ENCODE measurements at places on chromosomes 7 and 10.

GRCh38 chr7:80136261-80137055 is 1.8 kb downstream of the GNAI1 start:
- no peak overlapping the region for H3K4me3 ChIP-seq
- no peak for DNase-seq
- no peak overlapping the region for H3K27ac ChIP-seq
- no peaks in the 10 kb centered on the region for H3K36me3 ChIP-seq
- H3K4me1 ChIP-seq, result peaks cover 13% of the 10 kb centered on the region
- peaks cover 6% of the 10 kb centered on the region for H3K27me3 ChIP-seq

DNA sequence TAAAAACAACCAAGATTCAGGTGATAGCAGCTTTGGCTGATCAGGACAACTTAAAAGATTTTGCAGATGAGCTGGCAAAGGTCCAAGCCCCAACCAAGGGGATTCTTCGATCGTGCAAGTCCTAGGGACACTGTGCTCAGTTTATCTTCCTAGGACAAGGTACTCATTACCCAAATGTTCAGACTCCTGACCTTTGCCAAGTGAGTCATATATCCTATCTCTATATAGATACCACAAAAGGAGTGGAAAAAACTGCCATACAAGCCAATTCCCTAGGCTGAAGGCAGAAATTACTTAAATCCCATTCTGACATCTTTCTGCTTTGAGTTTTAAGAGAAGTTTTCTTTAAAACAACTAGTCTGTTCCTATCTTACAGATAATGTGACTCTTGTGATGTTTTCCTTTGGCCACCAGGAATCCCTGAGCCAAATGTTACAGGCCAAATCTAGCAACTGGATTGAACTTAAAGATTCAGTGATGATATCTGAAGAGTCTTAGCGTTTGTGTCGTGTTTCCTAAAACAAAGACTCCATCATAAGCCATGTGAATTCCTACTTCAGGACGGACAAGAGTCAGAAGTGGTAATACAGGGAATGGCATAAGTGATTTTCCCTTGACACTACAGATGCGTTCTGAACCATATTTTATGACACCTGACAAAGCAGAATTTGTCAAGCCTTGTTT is 142.6 kb upstream of the ASAH2 start:
- no peak for DNase-seq
- H3K36me3 ChIP-seq, result no peaks in the 10 kb centered on the region
- no peaks in the 10 kb centered on the region for H3K27me3 ChIP-seq
- no peaks in the 10 kb centered on the region for H3K4me1 ChIP-seq

DNA sequence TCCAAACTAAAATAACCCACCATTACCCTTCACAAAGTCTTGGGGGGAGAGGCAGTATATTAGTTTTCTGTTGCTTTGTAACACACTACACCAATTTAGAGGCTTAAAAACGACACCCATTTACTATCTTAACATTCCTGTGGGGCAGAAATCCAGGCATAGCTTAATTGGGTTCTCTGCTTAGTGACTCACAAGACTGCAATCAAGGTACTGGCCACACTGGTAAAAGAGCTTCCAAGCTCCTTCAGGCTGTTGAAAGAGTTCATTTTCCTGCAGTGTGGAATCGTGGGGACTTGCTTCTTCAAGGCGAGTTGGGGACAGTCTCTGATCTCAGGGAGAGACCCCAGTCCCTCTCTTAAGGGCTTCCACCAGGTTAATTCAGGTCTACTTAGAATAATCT is 139.1 kb downstream of the XPNPEP1 start:
- no peak for DNase-seq
- H3K27ac ChIP-seq, result no peak overlapping the region
- peaks cover 2% of the 10 kb centered on the region for H3K27me3 ChIP-seq
- H3K4me3 ChIP-seq, result no peak overlapping the region
- H3K36me3 ChIP-seq, result no peaks in the 10 kb centered on the region
- no peaks in the 10 kb centered on the region for H3K4me1 ChIP-seq

- H3K27ac ChIP-seq, result no peak overlapping the region
- H3K36me3 ChIP-seq, result no peaks in the 10 kb centered on the region
- no peak overlapping the region for H3K4me3 ChIP-seq
- no peaks in the 10 kb centered on the region for H3K4me1 ChIP-seq
These were observed 232.6 kb upstream of the FERD3L start for GRCh38 chr7:19377611-19378344.

DNA sequence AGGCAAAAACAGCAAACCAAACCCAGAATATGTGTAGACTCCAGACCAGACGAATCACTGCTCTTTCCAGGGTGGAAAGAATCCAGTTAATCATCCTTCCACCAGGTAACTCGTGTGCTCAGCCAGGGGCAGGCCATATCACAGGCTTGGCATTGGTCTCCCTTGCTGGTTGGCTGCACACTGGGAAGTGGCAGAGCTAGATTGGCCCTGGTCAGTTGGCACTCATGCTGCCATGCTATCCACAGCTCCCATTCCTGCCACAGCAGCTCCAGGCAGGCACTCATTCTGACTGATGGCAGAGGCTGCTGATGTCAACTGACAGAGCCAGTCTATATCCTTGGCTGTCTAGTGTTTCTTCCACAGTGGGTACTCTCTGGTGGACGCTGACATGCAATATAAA is 9.7 kb upstream of the GDF10 start:
- H3K36me3 ChIP-seq, result no peaks in the 10 kb centered on the region
- H3K4me3 ChIP-seq, result no peak overlapping the region
- H3K4me1 ChIP-seq, result peaks cover 8% of the 10 kb centered on the region
- no peak for DNase-seq
- H3K27me3 ChIP-seq, result peaks cover 1% of the 10 kb centered on the region

- no peaks in the 10 kb centered on the region for H3K27me3 ChIP-seq
- H3K4me3 ChIP-seq, result no peak overlapping the region
- no peak overlapping the region for H3K27ac ChIP-seq
- H3K36me3 ChIP-seq, result no peaks in the 10 kb centered on the region
- DNase-seq, result no peak
These were observed 6.3 kb upstream of the SIRT1 start for GRCh38 chr10:67878133-67878532.

DNA sequence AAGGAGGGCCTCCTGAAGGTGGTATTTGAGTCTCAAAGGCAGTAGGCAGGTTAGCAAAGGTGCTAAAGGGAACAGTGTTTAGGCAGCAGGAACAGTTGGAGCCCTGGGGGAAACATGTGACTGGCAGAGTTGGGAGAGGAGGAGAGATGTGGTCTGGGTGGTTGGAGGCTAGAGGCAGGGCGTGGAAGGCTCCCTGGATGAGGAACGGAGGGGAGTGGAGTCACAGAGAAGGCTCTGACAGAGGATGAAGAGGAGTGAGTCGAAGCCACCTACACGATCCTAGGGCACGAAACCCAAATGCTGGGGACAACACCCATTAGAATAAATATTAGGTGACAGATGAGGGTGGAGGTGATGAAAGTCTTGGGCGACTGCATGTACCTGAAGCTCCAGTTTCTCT is 19.6 kb upstream of the MGMT start:
- no peaks in the 10 kb centered on the region for H3K27me3 ChIP-seq
- no peaks in the 10 kb centered on the region for H3K36me3 ChIP-seq
- no peaks in the 10 kb centered on the region for H3K4me1 ChIP-seq
- DNase-seq, result no peak
- H3K4me3 ChIP-seq, result no peak overlapping the region
- H3K27ac ChIP-seq, result no peak overlapping the region

- no peak overlapping the region for H3K4me3 ChIP-seq
- no peaks in the 10 kb centered on the region for H3K4me1 ChIP-seq
- no peaks in the 10 kb centered on the region for H3K27me3 ChIP-seq
- H3K27ac ChIP-seq, result no peak overlapping the region
- DNase-seq, result no peak
These were observed 291.8 kb downstream of the CRPPA start for GRCh38 chr7:16129431-16130110.

DNA sequence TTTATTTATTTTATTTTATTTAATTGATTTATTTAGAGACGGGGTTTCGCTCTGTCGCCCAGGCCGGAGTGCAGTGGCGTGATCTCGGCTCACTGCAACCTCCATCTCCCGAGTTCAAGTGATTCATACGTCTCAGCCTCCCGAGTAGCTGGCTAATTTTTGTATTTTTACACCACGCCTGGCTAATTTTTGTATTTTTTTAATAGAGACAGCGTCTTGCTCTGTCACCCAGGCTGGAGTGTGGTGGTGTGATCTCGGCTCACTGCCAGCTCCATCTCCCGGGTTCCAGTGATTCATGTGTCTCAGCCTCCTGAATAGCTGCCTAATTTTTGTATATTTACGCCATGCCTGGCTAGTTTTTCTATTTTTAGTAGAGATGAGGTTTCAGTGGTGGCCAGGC is 34.2 kb downstream of the AP5Z1 start:
- H3K4me3 ChIP-seq, result peak overlapping the region; percentile 24
- no peaks in the 10 kb centered on the region for H3K27me3 ChIP-seq
- peaks cover 20% of the 10 kb centered on the region for H3K4me1 ChIP-seq
- DNase-seq, result no peak
- H3K36me3 ChIP-seq, result no peaks in the 10 kb centered on the region

DNA sequence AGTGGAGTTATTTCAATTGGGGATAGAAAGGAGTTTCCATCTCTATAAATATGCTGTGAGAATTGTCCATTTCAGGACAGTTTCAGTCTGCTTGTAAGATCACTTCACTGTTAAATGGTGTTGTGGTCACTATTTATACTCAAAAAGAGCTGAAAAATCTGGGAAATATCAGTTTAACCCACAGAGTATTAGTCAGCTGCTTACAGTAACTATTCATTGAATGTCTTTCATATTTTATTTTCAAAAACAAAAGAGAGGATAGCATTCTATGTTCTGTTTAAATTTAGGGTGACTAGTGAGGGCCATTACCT is 85.4 kb upstream of the PLXDC2 start:
- no peaks in the 10 kb centered on the region for H3K4me1 ChIP-seq
- no peaks in the 10 kb centered on the region for H3K27me3 ChIP-seq

DNA sequence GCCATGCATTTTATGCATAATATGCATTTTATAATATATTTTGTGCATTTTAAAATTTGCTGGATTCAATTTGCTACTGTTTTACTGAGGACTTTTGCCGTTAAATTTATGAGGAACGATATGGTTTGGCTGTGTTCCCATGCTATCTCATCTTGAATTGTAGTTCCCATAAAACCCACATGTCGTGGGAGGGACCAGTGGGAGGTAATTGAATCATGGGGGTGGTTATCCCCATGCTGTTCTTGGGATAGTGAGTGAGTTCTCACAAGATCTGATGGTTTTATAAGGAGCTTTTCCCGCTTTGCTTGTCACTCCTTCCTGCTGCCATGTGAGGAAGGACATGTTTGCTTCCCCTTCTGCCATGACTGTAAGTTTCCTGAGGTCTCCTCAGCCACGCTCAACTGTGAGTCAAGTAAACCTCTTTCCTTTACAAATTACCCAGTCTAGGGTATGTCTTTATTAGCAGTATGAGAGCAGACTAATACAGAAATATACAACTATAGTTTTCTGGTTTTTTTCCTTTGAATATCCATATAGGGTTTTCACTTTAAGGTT is 201.4 kb upstream of the SH2B2 start:
- H3K27me3 ChIP-seq, result no peaks in the 10 kb centered on the region
- H3K36me3 ChIP-seq, result no peaks in the 10 kb centered on the region
- no peak overlapping the region for H3K4me3 ChIP-seq
- H3K27ac ChIP-seq, result no peak overlapping the region

DNA sequence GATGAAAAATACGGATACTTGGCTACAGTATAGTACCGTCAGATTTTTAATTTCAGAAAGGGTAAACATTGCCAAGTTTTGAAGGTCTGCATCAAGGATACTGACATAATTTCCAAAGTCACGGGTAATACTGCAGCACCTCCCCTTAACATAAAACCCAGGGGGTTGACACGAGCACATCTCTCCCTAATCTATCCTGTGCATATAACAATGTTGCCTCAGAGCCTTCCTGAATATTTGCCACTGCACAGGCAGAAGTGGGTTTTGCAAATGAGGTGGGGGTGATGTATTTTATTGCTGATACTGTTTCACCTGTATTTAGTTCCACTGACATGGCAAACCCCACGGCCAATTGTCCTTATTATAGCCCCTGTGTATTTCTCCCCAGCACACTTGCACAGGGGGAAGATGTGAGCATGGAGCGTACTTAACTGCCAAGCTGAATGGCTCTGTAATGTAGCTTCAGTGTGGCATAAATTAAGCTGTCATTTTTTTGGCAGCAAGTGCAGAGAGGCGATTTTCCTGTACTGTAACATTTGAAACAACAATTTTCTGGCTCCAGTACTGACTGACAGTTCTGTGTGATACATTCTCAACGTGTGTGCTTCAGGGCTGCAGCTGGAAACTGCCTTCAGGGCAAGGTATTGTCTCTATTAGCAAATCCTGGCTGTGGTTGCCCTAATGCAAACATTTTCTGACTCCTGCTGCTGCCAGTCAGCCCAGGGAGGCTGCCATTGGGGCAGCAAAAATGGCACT is 299.6 kb upstream of the SP4 start:
- no peak overlapping the region for H3K4me3 ChIP-seq
- no peaks in the 10 kb centered on the region for H3K36me3 ChIP-seq
- no peaks in the 10 kb centered on the region for H3K4me1 ChIP-seq
- no peaks in the 10 kb centered on the region for H3K27me3 ChIP-seq

DNA sequence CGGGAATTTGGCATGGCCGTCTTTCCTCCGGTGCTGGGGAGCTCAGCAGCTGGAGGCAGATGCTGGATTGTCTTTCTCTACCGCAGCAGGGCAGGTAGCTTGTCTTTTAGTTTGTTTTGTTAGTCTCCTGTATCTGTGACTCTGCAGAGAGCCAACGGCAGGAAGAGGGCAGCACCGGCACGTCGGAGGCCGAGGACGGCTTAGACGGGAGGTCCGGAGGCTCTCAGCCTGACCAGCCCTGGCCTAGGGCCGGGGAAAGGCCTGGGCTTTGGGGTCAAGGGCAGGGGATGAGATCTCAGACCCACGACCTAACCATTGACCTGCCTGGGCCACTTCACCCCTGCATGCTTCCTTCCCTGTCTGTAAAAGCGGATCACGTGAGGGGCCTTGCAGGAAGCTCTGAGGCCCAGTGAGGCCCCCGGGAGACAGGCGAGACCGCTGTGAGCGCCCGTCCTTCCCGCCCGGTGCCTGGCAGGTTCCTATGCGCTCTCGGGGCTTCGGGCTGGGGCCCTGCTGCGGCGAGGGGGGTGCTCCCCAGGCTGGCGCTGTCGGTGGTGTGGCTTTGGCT is 72.7 kb downstream of the LHPP start:
- peak; percentile 32 for DNase-seq
- no peaks in the 10 kb centered on the region for H3K36me3 ChIP-seq
- peak overlapping the region; percentile 51 for H3K27ac ChIP-seq
- no peak overlapping the region for H3K4me3 ChIP-seq
- H3K4me1 ChIP-seq, result peaks cover 34% of the 10 kb centered on the region

GRCh38 chr7:139139150-139139549 is 29.6 kb upstream of the ZC3HAV1 start:
- no peak for DNase-seq
- H3K27me3 ChIP-seq, result no peaks in the 10 kb centered on the region
- no peaks in the 10 kb centered on the region for H3K36me3 ChIP-seq
- H3K4me1 ChIP-seq, result peaks cover 3% of the 10 kb centered on the region

GRCh38 chr10:2117641-2118040 is 380.3 kb upstream of the ADARB2 start:
- no peaks in the 10 kb centered on the region for H3K4me1 ChIP-seq
- no peaks in the 10 kb centered on the region for H3K27me3 ChIP-seq
- no peak for DNase-seq
- H3K36me3 ChIP-seq, result no peaks in the 10 kb centered on the region
- no peak overlapping the region for H3K27ac ChIP-seq
- no peak overlapping the region for H3K4me3 ChIP-seq

Data from natural killer cell (primary cell).